Stimulated activated CD4-positive, alpha-beta T cell treated with anti-CD3 and anti-CD28 coated beads, Interleukin-2, amount 100 ng/mL, for 48 hours (primary cell): ENCODE measurements at places on chromosomes 6 and 20.

DNA sequence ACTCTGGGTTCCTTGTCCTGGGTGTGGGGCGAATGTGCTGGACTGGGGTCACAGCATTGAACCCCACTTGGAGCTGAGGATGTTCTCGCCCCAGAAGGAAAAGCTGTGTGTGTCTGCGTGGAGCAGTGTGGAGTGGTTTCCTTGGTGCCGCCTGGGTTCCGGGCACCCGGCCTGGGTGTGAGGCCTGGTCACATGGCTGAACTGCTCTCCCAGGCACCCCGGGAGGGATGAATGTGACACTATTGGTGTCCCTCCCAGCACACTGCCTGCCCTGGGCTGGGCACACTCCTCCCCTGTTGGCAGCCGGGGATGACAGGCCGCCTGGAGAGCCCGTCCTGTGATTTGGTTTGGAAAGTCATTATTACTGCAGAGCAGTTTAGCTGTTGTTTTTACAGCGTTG is 12.3 kb downstream of the MYT1 start:
- DNase-seq, result no peak

DNA sequence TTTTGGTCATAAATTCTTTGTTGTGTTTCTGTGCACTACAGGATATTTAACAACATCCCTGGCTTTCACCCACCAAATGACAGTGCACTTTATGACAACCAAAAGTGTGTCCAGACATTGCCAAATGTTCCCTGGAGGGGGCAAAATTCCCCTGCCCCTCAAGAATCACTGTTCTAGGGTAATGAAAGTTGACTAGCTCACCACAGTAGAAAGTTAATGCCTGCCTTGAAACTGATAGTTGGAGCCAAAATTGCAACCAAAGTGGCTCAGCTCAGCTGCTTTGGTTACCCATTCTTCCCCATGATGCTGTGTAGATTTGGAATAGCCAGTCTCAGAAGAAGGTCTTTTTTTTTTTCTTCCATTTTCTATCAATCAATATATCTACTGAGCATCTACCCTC is 150.6 kb downstream of the RALGAPA2 start:
- DNase-seq, result no peak

GRCh38 chr20:18657575-18657974 is 69.7 kb downstream of the DTD1 start:
- DNase-seq, result no peak

DNA sequence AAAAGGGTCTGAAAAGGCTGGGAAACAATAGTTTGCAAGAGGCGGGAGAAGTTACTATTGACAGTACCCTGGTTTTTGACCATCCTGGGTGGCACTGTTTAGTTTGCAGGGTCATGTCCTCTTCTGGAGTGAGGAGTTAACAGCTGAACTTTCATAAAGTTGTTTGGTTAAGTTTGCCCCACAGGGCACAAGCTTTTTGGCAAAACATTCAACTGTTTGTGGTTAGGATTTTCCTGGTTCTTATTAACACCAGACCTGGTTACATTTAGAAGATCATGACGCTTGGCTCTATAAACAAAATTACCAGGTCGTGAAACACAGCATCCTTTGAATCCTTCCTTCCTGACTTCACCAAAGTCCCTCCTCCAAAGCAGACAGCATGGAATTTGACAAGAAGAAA is 106.1 kb downstream of the RIN2 start:
- DNase-seq, result no peak

DNA sequence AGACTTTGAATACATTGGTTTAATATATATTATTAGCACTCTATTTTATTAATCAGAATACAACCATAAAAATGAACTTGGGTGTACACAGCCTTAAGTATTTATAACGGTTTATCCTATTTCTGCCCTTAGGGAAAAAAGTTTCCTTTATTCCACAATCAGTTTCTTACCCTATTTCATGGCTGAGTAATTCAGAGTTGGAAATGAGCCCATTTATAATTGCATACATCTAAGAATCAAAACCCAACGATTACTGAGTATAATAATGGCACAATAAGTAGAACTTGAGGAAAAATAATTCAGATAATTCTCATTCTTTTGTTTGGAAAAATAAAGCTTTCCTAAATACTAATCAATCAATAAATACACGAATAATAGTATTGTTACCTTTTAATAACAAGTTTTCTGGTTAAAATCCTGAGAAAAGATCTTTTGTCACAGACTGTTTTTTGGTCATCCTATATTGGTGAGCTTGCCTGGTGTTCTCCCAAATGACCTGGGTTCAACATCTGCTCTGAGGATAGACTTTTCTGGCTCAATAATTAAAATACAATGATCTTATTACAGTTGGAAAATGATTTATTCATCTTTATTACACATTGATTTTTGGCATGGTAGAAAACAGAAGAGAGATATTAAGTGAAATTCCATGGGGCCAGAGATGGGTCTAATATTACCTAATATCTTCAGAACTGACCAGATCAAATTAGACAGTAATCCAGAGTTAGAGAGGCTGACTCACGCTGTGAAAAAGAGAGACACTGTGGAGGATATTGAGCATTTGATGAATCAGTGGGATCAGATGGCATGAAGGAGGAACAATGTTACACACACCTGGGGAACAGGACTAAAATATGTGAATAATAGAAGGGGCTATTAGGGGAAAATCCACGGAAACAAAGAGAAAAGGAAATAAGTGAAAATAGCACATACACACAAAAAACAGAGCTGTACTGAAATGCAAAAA is 162.1 kb upstream of the TBX18 start:
- DNase-seq, result no peak

DNA sequence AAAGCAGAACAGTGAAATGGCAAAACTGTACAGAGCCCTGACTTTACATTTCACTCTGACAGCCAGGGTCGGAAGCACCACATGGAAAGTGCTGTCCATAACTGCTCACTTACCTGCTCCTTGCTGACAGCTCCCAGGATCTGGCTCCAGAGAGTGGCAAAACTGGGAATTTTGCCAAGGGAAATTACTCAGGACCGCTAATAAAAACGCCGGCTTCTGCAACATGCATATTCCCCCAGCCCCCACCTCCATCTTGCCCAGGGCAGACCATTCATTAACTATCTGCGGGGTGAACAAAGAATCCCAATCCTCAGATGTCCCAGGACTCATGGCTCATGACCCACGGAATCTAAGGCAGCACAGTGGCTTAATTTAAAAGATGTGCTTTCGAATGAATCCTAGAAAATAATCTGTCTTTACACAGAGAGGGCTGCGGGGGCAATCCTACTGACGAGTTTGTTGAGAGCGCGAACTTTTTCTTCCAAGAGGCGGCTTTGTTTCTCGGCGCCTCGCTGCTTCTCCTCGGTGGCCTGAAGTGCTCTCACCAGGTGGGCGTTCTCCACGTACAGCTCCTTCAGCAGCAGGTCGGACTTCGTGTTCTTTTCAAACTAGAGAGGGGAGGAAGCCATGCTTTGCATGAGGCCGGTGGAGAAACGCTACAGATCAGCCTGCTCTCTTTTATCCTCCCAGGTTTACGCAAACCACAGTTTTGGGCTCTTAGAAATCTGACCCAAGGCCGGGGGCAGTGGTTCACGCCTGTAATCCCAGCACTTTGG is 45.8 kb downstream of the GINS1 start:
- DNase-seq, result no peak

- no peak for DNase-seq
Observed at GRCh38 chr20:10487142-10488136, 52.3 kb downstream of the SLX4IP start.
